Non-pigmented ciliary epithelial cell (primary cell): ENCODE measurements at places on chromosomes 5 and 9.

- DNase-seq = no peak
Observed at GRCh38 chr5:128870373-128870772, 94.9 kb upstream of the SLC27A6 start.

GRCh38 chr5:158119961-158120723 lies 261.2 kb upstream of the CLINT1 start:
- peak; percentile 66 for DNase-seq

- no peak for DNase-seq
Observed at GRCh38 chr5:14935341-14935740, 63.8 kb upstream of the ANKH start.

DNA sequence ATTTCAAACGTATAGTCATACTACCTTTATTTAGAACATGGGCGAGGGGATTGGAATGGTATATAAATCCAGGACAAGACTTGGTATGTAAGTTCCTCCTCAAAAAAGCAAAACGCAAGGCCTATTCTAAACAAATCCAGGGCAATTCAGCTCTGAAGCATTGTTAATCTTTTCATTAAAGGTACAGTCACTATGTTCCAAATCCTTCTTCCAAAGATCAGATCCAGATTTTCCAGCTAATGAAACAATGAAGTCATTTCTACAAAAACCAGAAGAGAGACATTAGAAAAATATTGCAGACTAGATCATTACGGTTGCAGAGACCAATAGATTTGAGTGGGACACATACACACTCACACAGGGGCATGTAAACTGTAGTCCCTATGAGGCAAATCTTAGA lies 116.1 kb upstream of the BNC2 start:
- DNase-seq = no peak

DNA sequence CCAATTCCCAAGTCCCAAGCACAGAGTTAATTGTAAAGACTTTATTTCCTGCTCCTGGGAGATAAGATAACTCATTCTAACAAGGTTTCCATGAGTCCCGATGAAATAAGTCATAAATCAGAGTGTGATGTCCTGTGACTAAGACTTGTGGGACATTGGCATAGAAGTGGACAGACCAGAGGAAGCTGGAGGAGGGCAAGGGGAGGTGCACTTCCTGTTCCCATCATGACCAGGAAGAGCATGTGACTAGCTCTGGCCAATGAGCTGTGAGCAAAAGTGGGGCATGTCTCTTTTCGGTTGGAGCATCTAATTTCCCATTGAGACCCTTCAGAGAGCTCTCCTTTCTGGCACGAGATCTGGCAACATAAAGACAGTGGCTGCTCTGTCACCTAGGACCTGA lies 100.4 kb downstream of the ZNF354C start:
- DNase-seq = no peak

- no peak for DNase-seq
Observed at GRCh38 chr5:69512740-69513260, 20.2 kb downstream of the OCLN start.

- DNase-seq = no peak
Observed at GRCh38 chr5:2102819-2103776, 220.4 kb upstream of the IRX4 start.

DNA sequence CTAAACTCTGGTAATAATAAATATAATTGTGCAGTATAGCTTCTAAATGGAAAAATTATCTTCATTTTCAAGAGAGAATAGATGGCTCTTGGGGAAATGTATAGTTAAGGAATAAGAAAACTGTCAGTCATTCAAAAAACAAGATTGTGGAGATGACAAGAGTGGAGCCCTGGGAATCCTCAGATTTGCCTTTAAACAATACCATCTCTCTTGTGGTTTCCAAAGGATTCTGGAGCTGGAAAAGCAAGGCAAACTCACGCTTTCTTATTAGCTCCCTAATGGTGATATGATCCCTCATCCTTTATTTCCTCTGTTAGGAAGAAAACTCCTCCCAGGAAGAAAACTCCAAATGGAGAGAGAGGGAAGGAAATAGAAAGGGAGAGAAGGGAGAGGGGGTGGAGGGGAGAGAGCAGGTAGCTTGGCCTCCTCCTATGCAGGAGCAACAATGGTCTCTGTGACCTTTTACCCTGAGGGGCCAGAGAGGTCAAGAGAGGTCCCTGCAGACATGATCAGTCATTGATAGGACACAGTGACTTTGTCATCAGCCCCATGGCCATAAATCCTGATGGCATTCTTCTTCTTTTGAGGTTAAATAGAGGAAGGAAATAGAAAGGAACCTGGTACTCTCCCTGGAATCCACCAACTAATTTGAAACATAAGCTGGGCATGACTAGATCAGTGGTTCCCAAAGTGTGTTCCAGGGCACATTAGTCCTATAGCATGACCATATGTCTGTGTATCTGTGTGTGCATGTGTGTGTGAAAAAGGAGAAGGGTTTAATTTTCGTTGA lies 312.2 kb downstream of the ARRDC3 start:
- no peak for DNase-seq

GRCh38 chr9:94960964-94961363 lies 234.5 kb downstream of the AOPEP start:
- DNase-seq = no peak

GRCh38 chr9:130842545-130842944 lies 7.5 kb downstream of the ABL1 start:
- no peak for DNase-seq

DNA sequence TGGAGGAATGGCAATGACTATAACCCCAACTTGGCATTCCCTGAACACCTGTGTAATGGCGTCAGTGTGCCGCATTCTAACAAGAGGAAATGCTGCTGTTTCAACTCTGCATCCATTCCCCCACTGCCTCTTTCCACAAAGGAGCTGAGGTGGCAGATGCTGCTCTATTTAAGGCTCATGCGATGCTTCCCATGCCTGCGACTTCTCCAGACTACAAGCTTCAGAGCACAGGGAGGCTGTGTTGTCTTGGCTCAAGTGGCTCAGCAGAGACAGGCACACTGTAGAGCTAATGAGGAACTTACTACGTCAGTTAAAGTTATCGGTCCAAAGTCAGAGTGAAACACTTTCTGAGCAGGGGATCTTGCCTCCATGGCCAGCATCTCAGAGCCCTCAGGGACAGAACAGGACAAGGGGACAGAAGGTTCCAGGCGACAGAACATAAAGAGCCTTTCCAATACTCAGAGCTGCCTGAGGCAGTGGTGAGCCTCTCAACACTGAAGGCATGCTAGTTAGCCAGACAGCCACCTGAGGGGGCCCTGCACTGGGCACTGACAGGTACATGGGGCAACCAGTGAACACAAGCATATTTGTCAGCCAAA lies 21.8 kb downstream of the TNIP1 start:
- DNase-seq = no peak
